ENCODE measurements at places on chromosomes 3 and 15.

DNA sequence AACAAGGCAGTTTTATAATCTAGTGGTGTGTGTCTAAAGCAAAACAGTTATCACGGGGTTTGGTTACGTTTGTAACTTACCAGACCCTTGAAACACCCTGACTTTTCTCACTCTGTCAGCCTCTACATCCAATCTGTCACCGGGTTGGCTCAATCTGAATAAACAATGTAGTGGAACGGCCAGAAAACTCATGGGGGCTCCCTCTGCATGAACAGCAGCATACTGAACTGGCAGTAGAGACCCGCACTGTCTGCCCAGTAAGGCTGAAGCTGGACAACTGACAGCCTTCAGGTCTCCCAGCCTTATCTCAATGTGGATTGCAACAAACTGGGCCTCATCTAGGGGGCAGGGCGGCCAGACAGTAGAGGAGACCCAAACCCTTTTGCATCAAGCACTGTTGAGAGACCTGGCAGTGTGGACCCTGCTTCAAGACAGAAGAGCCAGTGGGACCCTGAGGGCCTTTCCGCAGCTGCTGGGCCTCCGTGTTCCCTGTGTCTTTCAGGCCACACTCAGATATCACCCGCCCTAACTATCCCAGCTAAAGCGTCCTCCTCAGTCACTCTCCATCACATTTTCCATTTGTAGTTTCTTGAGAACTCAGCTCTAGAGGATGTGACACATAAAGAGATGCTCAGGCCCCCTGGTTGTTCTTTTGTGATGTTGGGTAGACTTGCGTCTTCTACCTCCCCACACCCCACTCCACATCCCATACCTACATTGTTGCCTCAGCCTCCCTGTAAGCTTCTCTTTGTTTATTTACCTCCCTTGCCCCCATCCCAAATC lies 181.2 kb upstream of the NR2E3 start:
- no peak for DNase-seq

- no peak for DNase-seq
These were observed 44.0 kb downstream of the FGD5 start for GRCh38 chr3:14862661-14863230.

DNA sequence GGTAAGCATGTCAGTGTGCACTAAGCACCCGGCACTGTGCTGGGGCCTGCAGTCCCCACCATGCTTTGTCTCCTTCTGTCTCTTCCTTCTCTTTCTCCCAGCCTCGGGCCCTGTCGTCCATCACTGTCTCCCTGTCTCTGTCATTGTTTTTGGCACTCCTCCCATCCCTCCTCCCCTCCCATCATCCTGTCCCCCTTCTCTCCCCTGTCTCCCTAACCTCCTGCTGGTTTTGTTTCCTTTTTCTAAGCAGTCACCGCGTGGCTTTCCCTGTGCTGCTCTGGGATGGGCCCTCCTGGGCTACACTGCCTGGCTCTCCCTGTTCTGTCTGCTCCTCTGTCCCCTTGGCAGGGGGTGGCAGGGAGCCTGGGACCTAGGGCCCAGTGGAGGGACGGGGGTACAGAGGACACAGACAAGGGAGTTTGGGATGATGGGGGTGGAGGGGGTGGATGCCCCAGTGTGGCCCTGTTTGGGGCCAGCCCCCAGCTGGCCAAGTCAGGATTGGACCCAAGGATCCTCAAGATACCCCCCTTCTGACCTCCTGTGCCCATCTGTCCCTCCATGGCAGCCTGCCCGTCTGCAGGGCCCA lies 5.7 kb downstream of the CHST13 start:
- DNase-seq: no peak

DNA sequence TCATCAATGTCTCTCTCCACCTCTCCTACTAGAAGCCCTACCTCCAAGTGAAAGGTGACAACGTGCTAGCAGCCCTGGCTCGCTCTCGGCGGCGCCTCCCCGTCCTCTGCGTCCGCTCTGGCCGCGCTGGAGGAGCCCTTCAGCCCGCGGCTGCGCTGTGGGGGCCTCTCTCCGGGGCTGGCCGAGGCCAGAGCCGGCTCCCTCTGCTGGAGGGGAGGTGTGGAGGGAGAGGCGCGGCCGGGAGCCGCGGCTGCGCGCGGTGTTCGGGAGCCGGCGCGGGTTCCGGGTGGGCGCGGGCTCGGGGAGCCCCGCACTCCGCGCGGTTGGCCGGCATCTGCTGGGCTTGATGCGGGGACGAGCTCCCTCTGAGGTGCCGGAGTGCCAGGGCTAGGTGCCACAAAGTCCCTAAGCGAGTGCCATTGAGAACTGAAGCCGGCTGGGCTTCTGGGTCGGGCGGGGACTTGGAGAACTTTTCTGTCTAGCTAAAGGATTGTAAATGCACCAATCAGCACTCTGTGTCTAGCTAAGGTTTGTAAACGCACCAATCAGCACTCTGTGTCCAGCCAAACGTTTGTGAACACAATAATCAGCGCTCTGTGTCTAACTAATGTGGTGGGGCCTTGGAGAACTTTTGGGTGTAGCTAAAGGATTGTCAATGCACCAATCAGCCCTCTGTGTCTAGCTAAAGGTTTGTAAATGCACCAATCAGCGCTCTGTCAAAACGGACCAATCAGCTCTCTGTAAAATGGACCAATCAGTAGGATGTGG lies 84.8 kb upstream of the ARRDC4 start:
- no peak for DNase-seq

DNA sequence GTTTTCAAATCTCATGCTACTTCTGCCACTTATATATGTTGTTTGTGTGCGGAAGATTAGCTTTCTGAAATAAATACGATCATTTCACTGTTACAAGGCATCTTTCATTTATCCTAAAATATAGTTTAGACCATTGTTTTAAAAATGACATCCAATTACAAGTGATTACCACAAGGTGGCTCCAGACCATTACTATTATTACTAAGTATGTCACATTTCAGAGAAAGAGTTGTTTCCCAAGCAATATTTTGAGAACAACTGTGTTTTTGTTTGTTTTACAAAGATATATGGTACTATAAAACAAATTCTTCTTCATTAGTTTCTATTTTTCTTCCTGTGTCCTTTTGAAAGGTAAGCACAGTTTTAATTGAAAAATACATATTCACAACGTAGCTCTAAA lies 136.0 kb upstream of the RAP2B start:
- no peak for DNase-seq

- no peak for DNase-seq
These were observed 332.2 kb upstream of the RBMS3 start for GRCh38 chr3:28948685-28949084.

GRCh38 chr15:39846108-39846507 lies 63.5 kb upstream of the FSIP1 start:
- DNase-seq: no peak

GRCh38 chr3:58746758-58747157 lies 80.2 kb upstream of the FAM3D start:
- DNase-seq: no peak

- DNase-seq: no peak
These were observed 11.5 kb upstream of the CLRN1 start for GRCh38 chr3:150984066-150984465.

- peak; percentile 7 for DNase-seq
These were observed at the start of gene SCG3 for GRCh38 chr15:51681303-51681963. Gene SCG3, plus strand, starts transcription at chr15:51681503. Its CDS starts 253 bp downstream, at chr15:51681756.

DNA sequence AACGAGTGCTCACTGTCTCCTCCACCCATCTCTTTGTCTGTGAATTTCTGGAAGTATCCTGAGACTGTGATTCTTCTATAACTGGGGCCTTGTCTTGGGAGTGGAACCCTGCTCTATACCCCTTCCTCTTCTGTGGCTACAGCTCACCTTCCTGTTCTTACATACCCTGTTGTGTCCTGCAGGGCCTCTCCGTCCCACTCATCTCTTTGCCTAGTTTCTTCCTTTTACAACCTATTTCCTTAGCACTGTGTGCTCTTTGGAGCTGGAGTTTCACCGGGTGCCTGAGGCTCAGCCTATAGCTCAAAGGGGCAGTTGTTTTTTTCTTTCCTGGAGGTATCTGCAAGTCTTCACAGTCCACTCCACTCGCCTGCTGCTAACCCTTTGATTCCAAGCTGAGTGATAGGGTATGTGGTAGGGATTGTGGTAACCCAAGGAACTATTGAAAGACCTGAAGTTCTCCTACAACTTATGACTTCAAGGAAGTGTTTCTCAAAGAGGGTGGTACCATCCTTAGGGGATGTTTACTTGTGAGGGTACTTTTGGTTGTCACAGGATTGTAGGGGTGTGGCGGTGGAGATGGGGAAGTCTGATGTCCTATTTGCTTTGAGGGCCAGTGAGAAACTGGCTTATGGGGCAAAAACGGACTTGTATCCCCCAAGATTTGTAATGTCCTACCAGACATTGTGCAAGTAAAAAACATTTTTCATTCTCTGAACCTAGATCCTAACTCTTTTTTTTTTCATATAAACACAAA lies 66.6 kb upstream of the ARL8B start:
- DNase-seq: no peak

DNA sequence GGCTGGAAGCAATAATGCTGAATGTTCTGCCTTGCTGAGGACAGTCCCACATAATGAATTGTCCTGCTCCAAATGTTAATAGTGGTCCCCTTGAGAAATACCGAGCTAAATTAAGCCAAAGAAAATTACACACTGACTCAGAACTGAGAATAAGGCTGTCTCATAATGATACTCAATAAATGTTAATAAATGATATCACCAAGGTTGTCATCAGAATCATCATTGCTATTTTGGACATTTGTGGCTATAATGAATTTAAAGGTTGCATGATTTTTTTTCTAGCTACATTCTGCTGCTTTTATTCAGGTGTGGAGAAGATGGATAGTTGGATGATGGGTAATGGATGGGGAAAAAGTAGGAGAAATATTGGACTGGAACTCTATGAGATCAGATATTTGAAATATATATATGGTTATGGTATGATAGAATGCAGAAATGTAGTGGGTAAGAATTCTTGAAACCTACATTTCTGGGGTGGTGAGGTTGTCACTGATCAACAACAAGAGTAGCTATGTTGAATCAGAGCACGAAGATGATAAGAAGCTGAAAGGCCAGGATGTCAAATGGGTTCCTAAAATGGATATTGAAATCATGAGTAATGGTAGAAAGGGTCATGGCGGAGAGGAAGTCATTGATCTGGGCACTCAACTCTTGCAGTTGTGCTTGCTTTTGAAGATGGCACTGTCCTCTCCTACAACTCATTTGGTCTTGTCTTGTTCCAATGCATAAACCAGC lies 12.8 kb downstream of the CHST2 start:
- DNase-seq: no peak

DNA sequence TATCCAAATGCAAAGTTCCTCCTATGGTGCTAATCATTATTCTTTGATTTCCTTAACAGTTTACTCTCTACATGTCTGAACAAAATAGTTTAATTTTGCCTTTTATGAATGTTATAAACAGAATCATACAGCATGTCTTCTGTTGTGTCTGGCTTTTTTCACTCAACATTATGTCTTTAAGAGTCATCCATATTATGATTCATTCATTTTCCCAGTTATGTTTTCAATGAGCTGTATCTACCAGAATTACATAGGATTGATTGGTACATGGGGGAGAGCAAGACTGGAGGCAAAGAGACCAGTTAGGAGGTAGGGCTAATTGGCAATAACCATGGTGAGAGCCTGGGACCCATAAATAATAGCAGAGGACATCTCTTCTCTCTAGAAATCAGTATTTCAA lies 16.6 kb upstream of the RAP2B start:
- DNase-seq: no peak

DNA sequence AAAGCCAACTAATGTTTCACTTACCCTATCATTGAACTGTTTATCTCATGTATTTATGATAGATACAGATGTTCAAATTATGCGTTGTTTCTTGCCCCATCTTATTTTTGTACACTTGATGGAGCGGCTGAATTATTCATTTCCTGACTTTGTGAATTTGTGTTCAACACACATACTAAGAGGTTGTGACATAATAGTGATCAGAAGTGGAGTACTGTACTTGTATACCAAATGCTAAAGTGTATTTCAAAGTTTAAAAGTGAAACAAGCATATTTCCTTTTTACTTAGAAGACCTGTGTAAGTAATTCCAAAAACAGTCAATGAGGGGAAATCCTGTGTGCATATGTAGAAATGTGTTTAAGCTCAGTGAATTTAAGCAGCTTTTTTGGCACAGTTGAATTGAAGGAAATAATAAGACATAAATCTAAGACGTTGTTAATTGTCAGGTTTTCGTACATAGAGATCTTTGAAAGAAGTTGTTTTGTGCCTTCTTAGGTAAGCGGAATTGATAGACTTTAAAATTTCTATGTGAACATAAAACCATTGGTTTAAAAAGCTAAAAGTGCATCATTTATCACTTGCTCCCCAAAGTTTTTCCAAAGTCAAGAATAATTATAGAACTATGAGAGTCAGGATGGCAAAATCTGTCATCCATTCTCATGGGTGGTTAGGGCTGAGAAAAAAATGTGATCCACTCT lies 1.9 kb downstream of the NFKBIZ start:
- DNase-seq: no peak

GRCh38 chr3:108102420-108103039 lies 11.7 kb upstream of the CD47 start:
- DNase-seq: no peak

DNA sequence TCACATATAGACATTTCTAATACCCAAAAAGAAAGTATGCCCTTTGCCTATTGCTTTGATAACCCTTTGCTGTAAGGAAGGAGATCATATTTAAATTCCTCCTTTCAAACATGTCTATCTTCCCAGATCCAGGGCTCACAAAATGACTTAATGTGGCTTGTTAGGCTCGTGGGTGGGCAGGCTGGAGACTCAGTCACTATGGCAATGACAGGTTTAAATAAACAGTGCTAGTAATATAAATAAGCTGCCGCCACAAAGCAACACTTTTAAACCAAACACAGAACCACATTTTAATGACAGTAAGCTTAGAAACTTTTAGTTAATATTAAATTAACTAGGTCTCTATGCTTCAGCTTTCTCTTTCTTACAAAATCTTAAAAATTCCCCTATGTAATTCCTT lies 616.0 kb upstream of the NAALADL2 start:
- no peak for DNase-seq

DNA sequence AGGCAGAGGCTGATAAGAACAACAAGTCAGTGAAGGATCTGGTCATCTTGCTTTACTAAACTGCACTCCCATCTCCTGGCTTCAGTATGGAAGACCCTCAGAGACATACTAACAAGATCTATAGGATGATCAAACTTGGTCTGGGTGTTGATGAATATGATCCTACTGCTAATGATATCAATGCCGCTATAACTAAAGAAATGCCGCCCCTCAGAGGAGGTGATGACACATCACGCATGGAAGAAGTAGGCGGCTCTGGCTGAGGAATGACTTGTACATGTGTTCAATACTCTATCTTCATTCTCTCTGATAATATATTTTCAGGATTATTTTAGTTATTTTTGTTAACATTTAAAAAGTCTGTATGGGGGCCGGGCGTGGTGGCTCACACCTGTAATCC lies 17.5 kb upstream of the EIF2B5 start:
- no peak for DNase-seq

DNA sequence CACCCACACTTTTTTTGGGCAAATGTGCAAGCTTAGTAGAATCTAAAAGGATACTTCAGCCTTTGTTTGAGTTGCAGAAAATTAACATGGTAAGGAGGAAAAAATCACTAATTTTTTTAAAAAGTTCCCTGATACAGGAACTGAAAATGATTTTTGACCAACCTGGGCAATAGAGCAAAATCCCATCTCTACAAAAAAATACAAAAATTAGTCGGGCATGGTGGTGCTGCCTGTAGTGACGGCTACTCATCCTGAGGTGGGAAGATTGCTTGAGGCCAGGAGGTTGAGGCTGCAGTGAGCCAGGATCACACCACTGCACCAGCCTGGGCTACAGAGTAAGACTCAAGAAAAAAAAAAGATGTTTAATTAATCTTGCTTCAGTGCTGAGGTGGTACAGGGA lies 10.6 kb upstream of the GABPB1 start:
- DNase-seq: no peak

- DNase-seq: peak; percentile 81
These were observed 85.7 kb upstream of the MYZAP start for GRCh38 chr15:57505949-57506391.

GRCh38 chr15:73799466-73799865 lies 46.3 kb upstream of the INSYN1 start:
- DNase-seq: no peak
